ENCODE measurements at places on chromosomes 6 and 20. TPM values are rescaled to one million over a fixed set of nuclear protein-coding genes. Genes with fewer than 3 reads are reported as not detected.

The RCAN2 gene
- 2.2 TPM for total RNA-seq

DNA sequence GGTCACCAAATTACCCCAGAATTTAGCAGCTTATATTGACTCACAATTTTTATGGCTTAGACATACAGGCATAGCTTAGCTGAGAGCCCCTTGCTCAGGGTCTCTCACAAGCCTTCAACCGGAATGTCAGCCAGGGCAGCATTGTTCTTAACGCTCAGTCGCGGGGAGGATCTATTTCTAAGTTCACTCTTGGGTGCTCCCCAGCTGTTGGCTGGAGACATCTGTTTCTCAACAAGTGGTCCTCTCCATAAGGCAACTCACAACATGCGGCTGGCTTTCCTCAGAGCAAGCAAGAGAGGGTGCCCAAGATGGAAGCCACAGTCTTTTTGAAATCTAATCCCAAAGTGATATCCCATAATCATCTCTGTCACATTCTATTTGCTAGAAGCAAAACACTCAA is 46.6 kb downstream of the SLX4IP start:
- no peak for DNase-seq

The HLA-DQB2 gene
- total RNA-seq = 0.39 TPM

DNA sequence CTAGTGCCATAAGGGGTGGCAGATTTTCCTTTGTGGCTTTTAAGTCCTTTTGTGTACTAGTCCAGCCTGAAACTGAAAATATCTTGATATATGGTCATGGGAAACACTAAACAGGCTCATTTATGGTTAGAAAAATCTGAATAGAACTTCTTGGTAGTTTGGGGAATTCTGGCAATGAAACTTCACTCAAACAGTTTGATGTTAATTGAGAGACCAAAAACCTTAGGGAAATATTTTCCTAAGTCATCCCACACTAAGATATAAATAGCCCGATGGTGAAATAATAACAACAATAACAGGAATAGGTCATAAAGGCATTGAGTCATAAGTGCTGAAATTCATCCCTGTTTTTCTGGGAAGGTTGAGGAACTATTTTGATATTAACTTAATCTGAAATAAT is 146.2 kb upstream of the SMLR1 start:
- DNase-seq = no peak

The CCN2 gene
- total RNA-seq = 373 TPM

The TRIM10 gene
- total RNA-seq = 2.7 TPM

The OR2B6 gene
- total RNA-seq = 1.5 TPM
